ENCODE measurements at places on chromosomes 11 and 22.

GRCh38 chr11:11848891-11849746 is 7.3 kb downstream of the USP47 start:
- peak; percentile 77 for DNase-seq

GRCh38 chr11:74370123-74370522 is 28.1 kb downstream of the PGM2L1 start:
- no peak for DNase-seq

- no peak for DNase-seq
Measured at GRCh38 chr11:115428306-115428705, 75.9 kb downstream of the CADM1 start.

DNA sequence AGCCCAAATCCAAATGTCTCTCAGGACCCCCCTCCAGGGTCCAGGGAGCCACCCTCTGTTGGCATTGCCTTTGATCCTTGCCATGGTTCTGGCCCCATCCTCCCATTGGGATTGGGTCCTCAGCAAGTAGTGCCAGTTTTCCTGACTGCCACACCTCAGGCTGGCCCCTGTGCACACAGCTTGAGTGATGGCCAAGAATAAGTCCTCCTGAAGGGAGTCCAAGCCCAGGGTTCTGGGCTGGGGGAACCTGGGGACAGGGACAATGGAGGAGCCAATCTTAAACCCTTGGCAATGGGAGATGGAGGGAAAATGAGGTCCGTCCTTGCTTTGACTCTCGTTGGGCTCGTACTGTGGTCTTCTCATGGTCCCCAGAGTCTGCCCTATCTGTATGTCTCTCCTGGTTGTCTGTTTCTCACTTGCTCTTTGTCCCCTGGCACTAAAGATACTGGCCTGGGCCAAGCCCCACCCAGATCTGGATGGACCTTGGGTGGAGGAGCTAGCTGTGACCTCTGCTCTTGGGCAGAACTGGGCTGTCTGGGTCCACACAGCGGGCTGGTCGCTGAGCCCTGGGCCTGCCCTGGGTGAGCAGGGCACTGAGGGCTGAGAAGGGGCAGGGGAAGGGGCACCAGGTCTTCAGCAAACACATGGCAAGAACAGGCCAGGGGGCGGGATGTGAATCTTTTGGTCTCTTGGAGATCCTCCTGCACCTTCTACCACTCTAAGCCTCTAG is 2.9 kb downstream of the SOX10 start:
- no peak for DNase-seq

DNA sequence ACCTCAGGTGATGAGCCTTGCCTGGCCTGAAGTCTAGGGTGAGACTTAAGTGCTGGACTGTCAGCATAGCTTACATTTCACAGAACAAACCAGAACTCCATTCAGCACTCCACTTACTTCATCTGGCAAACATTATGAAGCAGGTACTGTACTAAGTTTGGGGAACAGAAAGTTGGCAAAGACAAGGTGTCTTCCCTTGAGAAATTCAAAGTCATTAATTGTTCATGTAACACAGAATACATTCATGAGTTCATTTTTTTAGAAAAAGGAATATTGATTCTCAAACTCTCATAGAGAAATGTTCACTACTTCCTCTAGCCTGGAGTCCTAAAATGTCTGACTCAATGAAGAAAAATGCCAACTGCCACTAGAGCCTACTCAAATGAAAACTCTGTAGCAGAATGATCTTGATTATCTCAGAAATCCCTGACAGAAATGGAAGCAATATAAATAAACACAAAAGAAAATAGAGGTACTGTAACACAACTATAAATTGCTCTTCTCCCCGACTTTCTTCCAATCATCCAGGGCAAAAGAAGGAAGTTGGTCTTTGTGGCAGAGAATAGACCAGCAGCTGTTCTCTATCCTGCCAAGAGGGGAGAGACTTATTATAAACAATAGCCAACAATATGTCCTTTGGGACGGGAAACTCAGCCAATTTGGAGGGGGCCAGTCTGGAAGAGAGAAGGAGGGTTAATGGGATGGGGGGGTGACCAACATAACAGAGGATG is 129.2 kb upstream of the MTMR2 start:
- no peak for DNase-seq

Measured in NCI-H1105 treated with DMSO at 0.1 percent for 48 hours (cell line).